ENCODE measurements at places on chromosomes 7 and 10.

- no peak for DNase-seq
Observed at GRCh38 chr7:6106140-6106904, 75.1 kb downstream of the ANKRD61 start.

- no peak for DNase-seq
Observed at GRCh38 chr7:37977243-37977642, 56.8 kb downstream of the EPDR1 start.

- DNase-seq, result no peak
Observed at GRCh38 chr7:12805957-12806356, 118.5 kb downstream of the ARL4A start.

DNA sequence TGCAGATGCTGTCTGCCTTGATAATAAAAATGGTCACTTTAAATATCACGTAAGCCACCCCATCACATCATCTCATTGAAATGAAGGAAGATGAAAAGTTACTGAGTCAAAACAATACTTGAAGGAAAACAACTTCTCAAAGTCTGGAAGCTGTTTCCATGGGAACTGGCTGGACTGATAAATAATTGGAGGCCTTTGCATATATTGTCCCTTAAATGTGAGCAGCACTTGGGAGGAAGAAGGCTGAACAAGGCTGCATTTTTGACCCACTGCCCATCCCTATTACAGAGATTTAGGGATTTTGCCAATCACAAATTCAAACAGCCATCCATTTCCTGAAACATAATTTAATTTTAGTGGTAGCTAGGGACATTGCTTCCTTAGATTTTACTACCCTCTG is 18.2 kb upstream of the MAGI2 start:
- no peak for DNase-seq

DNA sequence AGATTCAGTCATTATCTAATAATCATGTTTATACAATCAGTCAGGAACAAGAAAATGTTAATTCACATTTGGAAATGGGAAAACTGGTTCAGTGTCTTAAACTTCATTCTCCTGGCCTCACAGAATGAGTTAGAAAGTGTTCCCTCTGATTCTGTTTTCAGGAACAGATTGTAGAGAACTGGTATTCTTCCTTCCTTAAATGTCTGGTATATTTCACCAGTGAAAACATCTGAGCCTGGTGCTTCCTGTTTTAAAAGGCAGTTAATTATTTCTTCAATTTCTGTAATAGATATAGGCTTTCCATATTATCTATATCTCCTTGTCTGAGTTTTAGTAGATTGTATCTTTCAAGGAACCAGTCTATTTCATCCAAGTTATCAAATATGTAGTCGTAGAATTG is 97.1 kb upstream of the TMEM168 start:
- no peak for DNase-seq
